ENCODE measurements at places on chromosomes 1 and 21.
A peak's percentile ranks its signal among the peaks of the same experiment; 100 is the strongest.

DNA sequence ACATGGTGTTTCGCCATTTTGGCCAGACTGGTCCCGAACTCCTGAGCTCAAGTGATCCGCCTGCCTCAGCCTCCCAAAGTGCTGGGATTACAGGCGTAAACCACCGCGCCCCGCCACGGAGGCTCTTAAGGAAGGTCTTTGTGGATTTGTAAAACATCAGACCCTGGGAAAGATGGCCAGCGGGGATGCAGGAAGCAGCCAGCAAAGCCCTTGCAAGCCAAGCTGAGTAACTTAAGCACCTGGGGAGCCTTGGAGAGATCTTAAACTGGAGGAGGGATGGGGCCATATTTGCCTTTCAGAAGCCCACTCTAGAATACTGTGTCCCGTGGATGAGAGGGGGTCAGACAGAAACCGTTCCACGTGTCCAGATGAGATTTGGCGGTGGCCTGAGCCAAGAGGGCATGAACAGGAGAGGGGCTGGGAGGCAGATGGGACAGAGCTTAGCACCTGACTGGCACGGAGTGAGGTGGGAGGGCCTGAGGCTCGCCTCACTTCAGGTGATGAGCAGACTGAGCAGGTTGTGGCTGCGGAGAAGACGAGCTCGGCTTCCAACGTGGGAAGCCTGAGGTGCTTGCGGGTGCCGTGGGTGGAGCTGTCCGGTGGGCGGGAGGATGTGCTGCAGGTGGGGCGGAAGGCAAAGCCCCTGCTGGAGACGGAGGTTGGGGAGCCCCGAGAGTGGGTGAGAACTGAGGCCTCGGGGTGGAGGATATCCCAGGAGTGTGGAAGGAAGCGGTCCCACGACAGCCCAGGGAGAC lies 11.7 kb downstream of the C1orf216 start:
- DNase-seq, result no peak

- no peak for DNase-seq
Observed at GRCh38 chr1:172742599-172743500, 83.9 kb downstream of the FASLG start.

DNA sequence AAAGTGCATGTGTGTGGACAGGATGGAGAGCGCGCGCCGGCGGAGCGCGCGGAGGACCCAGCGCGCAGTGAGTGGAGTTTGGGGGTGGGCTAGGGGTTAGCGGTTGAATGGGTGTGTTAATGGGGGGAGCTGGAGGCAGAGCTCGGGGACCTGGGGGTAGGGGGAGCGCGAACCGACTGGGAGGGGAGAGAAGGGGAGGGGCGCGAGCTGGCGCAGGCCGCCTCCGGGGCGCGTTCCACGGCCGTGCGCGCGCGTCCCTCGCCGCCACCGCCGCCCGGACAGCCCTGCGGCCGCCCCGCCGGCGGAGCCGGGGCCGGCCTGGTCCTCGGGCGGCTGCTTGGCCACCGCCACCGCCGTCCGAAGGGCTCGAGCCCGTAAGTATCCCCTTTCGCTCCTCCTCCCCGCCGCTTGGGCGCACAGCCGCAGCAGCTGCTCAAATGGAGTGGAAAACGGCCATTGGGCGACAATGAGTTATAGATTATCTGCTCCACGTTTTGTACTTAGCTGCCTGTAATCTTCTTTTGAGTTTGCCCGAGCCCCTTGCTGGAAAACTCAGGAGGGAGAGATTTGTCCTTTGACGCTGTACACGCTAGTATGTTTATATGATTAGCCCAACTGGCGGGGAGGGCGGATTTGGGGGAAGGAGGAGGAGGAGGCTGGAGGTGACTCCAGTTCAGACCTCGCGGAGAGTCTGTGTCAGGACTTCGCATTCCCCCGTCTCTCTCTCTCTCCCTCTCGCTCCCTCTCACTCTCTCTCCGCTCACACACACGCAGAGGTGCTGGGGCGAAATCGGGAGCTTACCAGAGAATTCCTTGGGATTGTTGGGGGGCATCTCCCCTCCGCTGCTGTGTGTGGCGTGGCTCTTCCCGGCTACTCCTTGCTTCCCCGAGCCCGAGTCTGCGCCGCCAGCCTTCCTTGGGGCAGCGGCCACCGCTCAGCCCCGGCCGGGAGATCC lies at the start of gene ADGRL2:
ADGRL2 (plus strand) TSS at position 240 of the 956 bp plus-strand sequence. CDS start 36,051 bp downstream, outside the sequence.
- peak; percentile 44 for DNase-seq

DNA sequence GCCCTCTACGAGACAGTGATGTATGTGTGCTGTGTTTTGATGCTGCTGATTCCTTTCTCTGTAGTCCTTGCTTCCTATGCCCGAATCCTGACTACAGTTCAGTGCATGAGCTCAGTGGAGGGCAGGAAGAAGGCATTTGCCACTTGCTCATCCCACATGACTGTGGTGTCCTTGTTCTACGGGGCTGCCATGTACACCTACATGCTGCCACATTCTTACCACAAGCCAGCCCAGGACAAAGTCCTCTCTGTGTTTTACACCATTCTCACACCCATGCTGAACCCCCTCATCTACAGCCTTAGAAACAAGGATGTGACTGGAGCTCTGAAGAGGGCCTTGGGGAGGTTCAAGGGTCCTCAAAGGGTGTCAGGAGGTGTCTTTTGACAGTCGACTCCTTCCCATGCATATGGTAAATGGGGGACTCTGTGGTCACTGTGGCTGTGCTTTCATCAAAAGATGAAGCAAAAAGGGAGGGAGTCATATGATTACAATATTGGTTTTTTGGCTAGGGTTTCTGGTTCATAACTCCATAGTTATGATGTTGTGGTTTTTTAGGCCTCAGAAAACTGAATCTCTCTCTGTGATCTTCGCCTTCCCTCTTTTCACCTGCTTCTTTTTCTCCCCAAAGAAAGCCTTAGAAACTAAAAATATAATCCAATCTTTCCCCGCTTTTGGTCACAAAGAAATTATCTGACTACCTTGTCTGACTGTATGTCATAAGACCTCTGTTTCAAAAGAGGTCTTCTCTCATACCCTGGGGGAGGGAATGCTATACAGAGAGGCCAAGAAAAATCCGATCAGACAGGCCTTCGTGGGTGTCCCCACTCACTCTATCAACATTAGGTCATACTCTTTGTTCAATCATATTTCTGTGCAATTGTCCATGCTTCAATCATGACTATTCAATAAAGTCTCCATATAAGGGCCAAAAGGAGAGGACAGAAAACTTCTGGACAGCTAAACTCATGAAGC lies 4.2 kb downstream of the OR2T1 start:
- no peak for DNase-seq

- no peak for DNase-seq
Observed at GRCh38 chr1:99374109-99374508, 109.8 kb downstream of the PLPPR4 start.

DNA sequence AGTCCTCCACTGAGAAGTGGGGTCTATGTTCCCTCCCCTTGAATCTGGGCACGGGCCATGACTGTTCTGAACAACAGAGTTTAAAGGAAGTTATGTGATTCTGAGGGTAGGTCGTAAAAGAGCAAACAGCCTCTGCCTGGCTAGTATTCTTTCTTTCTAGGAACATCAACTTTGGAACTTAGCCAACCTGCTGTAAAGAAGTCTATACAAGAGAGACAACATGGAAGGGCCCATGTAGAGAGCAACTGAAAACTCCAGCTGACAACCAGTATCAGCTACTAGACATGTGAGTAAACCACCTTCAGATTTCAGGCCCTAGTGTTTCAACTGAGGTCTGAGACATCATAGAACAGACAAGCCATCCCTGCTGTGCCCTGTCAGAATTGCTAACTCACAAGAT lies 7.5 kb downstream of the SELENOF start:
- DNase-seq, result no peak

GRCh38 chr1:41360074-41360785 lies 1.0 kb upstream of the FOXO6 start:
- no peak for DNase-seq

GRCh38 chr1:10604966-10605365 lies 130.2 kb downstream of the PEX14 start:
- no peak for DNase-seq

DNA sequence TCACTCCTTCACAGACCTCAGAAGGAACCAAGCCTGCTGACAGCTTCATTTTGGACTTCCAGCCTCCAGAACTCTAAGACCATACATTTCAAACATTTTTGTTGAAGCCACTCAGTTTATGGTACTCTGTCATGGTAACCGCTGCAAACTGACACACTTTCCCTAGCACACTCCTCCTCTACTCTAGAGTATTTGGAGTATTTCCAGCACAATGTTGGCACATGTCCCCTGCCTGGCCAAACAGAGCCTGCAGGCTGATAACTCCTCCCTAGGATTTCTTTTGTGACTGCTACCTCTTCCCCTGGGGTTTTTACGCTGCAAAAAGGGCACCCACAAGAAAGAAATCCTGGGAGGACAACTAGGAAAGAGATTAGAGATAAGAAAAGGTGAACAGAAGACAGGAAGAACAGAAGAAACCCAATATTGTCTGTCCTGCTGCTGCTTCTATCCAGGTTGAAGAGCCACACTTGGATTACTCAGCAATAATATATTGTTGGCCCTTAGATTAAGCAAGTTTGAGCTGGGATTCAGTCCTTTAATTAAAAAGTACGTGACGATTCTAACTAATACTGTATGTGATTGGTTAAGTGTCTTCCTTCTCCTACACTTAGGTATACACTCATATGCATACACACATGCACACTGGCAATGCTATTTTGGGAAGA lies 844.1 kb downstream of the LTN1 start:
- no peak for DNase-seq

DNA sequence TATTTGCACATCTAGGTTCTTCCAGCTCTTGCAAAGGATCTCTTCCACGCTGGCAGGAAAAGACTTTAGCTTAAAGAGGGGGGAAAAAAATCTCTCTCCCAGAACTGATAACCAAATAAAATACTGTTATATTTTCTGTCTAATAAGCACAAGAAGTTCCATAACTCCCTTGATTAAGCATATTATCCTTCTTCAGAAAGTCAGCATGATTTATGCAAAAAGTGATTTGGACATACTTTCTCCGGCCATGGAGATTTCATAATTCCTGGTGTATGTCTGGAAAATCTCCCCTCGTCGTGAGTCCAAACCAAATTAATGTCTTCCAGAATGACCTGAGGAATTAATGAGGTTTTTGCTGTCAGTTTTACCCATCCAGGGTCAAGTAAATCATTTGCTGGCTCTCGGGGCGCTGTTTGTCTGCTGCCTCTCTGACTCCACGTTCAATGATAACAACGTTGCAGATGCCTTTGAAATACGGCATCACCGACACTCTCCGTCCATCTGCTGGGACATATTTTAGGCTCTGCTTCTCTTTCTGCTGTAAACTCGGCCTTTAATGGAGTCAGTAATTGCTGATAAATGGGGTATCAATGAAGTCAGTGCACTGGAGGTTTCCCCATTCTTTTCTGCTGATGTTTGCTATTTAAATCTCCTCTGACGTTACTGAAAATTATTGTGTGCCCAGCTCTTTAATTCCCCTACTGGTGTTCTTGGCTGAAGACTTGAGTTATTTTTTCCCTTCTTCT lies 112.9 kb downstream of the HLX start:
- DNase-seq, result no peak

- no peak for DNase-seq
Observed at GRCh38 chr1:110133436-110133835, 16.9 kb upstream of the SLC6A17 start.

DNA sequence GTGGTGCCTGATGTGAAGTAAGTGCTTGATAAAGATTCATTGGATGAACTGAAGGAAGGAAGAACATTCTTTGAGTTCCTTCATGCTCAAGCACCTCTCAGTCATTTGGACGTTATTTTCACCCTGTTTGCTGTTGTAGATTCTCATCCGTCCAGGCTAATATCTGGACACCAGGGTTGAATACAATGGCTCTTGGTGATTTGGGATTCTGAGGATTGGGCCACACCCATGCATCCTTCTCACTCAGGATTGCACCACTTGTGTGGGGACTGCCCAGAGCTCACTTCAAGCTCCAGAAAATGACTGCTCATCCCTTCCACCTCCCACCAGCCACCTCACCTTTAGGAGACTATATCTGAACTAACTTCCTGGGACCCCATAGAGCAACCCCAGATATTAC lies 117.1 kb upstream of the IPO9 start:
- DNase-seq, result no peak

DNA sequence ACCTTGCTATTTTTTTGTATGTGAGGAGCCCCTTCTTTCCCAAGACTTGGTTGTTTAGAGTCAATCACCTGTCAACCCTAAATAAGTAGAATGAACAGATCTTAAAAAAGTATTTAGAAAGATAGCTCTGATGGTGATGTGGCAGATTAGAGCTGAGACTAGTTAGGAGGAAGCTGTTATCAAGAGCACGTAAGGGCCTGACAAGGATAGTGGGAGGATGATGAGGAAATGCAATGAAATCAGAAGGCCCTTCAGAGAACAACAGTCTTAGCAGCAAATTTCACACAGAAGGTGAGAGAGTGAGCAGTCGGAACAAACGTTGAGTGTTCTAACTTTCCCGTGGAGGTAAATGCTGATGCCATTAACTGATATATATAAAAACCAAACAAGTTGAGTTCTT lies 15.9 kb upstream of the S1PR1 start:
- DNase-seq, result no peak

GRCh38 chr1:160567858-160568682 lies 11.2 kb downstream of the CD84 start:
- DNase-seq, result no peak

DNA sequence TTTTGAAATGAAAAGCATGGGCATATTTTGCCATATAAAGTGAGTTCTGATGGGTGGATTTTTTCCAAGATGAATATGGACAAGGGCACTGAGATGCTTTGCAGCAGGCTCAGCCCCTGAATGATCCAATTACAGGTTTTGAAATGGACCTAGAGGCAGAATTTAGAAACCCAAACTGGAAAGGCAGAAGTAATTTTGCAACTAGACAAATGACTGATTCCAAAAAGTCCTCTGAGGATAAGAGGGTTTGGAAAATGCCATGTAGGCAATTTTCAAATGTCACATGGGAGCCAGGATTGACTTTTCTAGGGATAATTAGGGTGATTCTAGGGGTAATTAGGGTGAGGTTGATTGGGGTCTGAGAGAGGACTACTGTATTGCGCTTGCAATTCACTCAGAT lies 148.9 kb upstream of the ZNF648 start:
- no peak for DNase-seq

- peak; percentile 87 for DNase-seq
Observed at GRCh38 chr1:168082008-168082876, 54.5 kb downstream of the GPR161 start.

DNA sequence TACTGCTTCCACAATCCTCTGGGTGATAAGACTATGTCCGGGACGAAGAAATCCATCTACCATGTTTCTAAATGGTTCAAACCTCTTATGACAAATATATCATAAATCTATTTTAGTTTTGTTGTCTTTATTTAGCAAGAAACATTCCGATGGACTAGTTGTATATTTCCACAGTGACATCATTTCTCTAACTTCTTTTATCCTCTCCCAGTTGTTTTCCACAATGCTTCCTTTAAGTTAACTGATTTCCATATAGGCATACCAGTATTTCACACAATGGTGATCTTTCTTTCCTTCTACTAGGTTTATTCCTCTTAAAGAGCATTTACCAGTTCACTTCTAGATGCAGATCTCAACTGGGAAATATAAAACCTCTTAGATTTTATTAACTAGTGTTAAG lies 44.8 kb downstream of the USP1 start:
- DNase-seq, result no peak

- DNase-seq, result no peak
Observed at GRCh38 chr1:30271401-30272276, 451.7 kb downstream of the MATN1 start.

- DNase-seq, result no peak
Observed at GRCh38 chr1:64087768-64088167, 115.7 kb upstream of the UBE2U start.

GRCh38 chr21:44517175-44517899 lies 22.7 kb downstream of the KRTAP10-1 start:
- peak; percentile 95 for DNase-seq

GRCh38 chr1:114078116-114078515 lies 75.6 kb downstream of the SYT6 start:
- DNase-seq, result no peak
